ENCODE measurements at places on chromosomes 16 and 17.

DNA sequence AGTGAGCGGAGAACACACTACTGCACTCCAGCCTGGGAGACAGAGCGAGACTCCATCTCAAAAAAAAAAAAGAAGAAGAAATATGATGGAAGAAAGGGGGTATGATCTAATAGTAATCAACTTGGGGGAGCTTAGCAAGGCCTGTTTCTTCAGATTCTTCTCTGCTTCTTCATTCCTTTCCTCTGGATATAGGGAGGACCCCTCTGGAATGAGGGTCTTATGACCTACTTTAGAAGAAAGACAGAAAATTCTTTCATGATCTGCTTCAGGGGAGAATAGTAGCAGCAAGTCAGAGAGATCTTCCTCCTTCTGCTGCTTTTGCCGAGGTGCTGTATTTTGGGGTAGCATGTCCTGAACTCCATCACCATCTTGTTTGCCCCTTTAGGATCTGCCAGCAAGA is 44.9 kb upstream of the ETV4 start:
- no peak for DNase-seq

DNA sequence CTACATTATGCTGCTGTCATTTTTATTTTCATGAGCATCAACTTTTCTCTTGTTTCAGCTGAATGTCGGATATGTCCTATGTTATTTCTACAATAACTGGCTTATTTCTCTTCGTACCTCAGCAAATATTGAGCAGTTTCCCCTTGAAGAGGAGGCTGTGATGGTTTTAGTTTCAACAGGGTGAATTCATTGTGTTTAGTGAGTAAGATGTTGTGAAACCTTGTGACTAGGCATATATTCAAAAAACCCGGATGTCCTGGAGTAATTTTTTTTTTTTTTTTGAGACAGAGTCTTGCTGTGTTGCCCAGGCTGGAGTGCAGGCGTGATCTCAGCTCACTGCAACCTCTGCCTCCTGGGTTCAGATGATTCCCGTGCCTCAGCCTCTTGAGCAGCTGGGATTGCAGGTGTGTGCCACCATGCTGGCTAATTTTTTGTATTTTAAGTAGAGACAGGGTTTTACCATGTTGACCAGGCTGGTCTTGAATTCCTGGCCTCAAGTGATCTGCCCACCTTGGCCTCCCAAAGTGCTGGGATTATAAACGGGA is 11.1 kb downstream of the CPD start:
- DNase-seq: no peak

GRCh38 chr16:85986931-85987749 is 88.2 kb downstream of the IRF8 start:
- no peak for DNase-seq

DNA sequence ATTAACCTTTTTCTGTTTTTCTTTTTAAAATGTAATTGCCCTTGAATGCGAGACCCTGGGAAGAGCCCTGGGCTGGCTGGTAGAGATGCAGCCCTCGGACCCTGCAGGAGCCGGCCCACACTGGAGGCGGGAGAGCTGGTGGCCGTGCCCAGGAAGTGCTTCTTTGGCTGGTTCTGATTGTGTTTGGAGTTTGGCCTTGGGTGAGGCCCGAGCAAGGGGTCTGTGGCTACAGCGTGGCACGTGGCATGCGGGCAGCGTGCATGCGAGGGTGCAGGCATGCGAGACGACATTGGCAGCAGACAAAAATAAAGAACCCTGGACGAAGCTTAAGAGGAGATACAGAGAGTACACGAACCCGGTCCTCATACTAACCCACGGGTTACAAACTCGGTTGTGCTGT is 49.7 kb downstream of the PRMT7 start:
- DNase-seq: no peak

- no peak for DNase-seq
Measured at GRCh38 chr17:42760652-42761581, at the start of gene RAMP2. TSS of gene RAMP2 (plus strand) at chr17:42761227. CDS start at chr17:42761262, 35 bp downstream.

DNA sequence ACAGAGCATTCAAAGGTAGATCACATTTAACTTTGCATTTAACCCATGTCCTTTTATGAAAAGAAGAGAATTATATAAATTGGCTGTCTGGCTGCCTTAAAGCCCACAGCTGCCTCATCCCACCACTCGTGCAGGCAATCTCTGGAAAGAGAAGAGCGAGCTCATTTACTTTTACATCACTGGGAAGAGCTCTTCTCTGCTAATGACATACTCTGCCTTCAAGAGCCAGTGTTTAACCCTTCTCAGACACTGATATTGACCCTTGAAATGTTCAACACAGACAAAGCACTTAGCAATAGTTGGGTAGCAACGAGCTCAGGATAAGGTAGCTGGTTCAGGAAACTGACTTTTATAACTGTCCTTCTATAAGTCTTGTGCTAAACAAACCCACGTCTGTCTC is 6.8 kb downstream of the KRT38 start:
- DNase-seq: no peak

- no peak for DNase-seq
Measured at GRCh38 chr16:71974068-71974818, 26.0 kb downstream of the PKD1L3 start.

- no peak for DNase-seq
Measured at GRCh38 chr16:81633680-81634379, 145.3 kb upstream of the PLCG2 start.

DNA sequence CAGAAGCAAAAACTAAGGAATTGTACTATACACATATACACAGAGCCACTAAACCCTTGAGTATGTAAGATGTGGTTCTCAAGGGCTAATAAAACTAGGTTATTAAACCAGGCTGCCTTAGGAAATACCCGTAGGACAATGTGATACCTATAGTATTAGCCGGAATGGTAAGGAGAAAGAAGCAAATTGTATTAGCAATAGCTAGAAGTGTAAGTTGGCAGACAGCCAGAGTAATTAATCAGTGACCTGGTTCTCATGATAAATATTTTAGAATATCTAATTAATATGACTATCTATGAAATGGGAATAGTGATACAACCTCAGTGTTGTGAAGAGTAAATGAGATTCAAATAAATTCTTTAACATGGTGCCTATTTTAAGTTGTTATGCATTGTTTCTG is 18.6 kb downstream of the GDPD1 start:
- no peak for DNase-seq

DNA sequence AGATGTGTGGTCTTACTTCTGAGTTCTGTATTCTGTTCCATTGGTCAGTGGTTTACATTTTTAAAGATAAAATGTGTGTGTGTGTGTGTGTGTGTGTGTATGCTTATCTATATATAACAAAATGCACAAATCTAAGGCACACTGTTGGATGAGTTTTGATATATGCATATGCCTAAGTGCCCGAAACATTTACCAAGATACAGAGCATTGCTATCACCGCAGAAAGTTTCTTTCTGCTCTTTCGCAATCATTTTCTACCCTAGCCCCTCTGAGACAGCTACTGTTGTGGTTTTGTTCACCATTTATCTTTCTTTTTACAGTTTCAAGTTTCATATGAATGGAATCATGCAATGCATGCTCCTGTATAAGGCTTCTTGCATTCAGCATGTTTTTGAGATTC is 97.0 kb downstream of the MRTFB start:
- DNase-seq: peak; percentile 64

- DNase-seq: no peak
Measured at GRCh38 chr16:81212830-81213465, 25.5 kb upstream of the BCO1 start.

GRCh38 chr17:5947701-5948180 is 122.4 kb upstream of the WSCD1 start:
- DNase-seq: no peak

DNA sequence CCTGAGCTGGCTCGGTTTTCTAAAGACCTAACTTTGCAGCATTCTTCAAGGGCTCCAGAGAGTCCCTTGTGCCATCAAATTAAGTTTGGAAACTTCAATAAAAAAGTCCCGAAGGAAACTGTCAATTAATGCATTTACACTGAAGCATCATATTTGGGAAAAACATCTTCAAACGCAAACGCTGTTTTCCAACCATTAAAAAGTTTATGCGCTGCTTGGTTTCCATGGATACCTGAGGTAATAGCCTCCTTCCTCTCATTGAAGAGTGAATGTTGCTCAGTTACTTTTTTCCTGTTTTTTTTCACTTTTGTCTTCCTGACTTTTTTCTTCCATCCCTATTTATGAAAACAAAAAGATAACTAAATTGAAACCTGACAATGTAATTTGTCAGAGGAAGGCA is 399.1 kb downstream of the MAF start:
- DNase-seq: no peak

- DNase-seq: no peak
Measured at GRCh38 chr17:2983255-2983654, 80.2 kb downstream of the OR1D5 start.

DNA sequence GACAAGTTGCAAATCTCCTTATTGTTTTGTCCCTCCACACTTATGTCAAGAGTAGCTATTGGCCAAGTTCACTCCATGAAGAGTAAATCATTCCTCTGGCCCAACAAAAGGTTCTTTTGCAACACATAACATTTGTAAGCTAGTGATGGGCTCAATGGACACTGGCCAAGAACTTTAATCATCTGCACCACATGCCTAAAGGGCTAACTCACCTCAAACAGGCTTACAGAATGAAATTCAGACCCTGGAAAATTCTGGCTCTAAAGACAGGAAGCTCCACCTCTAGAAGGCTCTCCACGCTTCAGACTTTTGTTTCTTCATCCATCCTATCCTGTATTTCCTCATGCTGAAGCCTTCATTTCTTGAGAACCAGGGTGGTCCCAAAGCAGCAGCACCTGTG is 10.9 kb upstream of the ANKFN1 start:
- peak; percentile 96 for DNase-seq

GRCh38 chr16:81116285-81116684 is 20.1 kb upstream of the GCSH start:
- DNase-seq: no peak

- no peak for DNase-seq
Measured at GRCh38 chr16:54073356-54073755, 213.2 kb downstream of the IRX3 start.

GRCh38 chr16:70701596-70701995 is 15.7 kb upstream of the MTSS2 start:
- DNase-seq: no peak

DNA sequence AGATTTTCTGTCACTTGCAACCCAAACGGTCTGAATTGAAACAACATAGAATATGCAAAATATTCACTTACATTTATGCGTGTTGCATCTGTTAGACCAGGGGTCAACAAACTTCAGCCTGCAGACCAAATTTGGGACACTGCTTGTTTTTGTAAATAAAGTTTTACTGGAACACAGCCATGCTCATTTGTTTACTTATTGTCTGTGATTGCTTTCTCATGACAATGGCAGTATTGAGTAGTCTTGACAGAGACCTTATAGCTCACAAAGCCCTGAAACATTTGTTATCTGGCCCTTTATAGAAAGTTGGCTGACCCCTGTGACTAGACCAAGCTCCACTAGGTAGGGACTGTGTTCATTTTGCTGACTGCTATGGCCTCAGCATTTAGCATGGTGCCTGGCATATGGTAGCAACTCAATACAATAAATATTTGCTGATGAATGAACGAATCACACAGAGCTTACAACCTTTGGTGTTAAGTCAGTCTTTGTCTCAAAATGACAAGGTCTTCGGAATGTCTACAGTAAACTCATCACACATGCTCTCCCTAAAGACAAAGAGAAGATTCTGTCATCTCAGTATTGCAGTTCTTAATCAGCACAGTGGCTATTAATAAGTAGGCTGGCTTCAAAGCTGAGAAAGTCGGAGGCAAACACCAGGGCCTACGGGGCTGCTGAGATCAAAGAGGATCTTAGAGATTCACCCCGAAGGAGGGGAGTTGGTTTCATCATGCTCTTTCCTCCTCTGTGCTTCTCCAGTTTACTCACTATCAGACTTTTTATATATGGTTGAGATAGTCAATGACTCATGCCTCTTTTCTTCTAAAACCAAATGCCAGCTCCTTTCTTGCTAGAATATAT is 95.2 kb upstream of the AXIN2 start:
- peak; percentile 40 for DNase-seq
